Small intestine (tissue), 16 donors: ENCODE measurements at places on chromosomes 7 and 10. TPM values are rescaled to one million over a fixed set of nuclear protein-coding genes. Genes with fewer than 3 reads are reported as not detected.

DNA sequence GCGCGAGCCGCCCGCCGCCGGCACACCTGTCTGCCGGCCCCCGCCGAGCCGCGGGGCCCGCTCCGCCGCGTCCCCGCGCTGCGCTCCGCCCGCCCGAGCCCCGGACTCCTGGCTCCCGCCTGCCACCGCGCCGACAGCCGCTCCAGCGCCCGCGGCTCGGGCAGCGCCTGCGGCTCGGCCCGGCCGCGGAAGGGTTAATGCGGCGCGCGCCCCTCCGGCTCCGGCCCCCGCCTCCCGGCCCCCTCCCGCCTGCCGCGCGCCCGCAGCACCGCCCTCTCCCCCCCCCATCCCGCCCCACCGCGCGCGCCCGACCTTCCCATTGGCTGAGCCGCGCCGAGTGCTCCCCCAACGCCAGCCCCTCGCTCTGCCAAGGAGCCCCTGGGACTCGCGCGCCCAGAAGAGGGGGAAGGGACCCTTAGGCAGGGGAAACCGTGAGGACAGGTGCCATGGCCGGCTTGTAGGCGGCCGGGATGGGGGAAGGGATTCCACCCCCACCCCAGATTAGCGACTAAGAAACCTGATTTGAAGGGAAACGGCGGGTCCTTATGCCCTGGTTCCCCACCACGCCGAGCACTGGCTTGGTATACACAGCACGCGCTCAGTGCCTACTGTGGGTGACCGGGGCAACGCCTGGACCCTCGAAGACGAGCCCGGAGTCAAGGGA, at the start of gene KCNH2:
KCNH2 (minus strand) TSS at position 196 of the 664 bp plus-strand sequence. CDS start 408 bp downstream, outside the sequence.
- no peak for DNase-seq

The CHAT gene
- 0.85 TPM for polyA plus RNA-seq

DNA sequence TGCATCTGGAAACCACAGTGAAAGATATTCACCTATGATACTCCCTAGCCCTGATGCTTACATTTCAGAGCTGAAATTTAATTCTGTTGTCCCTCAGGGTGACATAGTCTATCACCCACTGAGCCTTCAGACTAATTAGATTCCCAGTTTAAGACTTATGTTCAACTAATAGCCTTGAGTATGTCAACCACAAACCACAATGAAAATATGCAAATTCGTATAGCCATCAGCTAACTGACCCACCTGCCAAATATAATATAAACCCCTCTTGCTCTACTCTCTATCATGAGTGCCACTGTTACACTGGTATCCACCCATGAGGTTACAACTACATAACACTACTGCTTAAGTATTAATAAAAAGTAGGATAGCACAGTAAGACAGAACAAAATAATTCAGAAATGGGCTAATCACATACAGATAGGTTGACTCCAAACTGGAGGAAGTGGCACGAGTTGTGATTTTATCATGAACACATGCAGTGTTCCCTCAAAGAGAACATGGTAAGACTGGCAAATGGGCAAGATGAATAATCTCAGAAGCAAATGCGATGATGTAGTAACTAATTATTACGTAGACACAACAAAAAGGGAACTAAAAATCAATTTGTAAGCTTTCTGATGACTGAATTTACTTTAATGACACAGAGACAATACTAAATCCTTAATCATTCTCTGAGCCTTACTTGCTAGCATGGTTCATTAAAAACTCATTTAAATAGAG, 290.6 kb downstream of the PARD3 start:
- no peak for DNase-seq

DNA sequence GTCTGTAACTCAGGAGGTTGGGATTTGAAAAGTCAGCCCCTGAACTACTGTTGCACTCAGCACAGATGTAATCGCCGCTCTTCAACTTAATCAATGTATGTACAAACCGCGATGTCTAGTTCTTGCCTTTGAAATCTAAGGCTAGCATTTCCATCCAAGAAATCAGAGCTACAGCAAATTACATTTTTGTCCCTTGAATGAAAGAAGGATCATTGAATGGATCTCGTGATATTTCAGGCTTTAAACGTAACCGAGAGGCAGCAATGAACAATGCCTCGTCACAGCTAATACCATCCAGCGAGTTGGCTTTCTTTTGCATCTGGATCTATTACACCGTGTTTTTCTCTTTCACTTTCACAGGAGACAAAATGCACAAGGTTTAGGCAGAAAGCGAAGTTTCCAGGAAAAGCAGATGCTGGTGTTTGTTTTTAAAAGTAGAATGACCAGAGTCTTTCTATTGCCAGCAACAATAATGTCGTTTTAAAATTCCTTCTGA, 5.5 kb downstream of the SKIDA1 start:
- peak; percentile 20 for DNase-seq

DNA sequence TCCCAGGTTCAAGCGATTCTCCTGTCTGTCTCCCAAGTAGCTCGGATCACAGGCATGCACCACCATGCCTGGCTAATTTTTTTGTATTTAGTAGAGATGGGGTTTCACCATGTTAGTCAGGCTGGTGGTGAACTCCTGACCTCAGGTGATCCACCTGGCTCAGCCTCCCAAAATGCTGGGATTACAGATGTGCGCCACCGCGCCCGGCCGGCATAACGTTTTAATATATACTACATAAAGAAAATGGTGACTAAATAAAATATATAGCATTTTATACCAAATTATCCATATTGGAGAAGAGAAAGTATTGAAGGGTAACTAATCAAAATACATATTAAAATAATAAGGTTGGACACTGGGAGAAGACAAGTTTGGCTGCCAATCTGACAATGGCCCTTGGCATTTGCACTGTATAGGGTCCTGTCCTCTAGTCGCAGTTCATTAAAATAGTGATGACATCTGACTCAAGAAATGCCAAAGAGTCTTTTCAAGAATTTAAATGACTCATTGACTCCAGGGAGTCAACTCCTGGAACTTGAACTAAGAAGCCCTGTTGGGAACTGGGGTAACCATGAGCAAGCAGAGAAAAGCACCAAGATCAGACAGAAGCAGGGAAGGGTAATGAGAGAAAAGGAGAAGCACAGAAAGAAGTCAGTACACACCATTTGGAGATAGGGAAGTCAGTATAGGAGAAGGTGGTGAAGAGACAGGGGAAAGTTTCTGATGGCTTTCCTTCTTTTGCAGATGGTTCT, 91.1 kb downstream of the CH25H start:
- DNase-seq, result no peak

DNA sequence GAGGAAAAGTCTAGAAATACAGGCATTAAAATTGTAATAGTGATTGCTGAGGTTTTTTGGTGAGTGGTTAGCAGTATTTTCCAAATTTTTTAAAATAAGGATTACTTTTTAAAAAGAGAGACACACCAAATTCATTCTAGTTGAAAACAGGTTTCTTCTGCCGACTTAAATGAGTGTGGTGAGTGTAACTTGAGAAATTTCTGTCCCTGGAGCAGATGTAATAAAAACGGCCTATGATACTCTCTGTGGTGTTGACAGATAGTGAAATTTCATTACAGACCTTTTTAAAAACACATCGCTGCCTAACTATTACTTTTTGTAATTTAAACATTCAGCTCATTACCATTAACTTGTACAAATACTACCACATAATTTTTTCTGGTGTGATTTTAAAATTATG, 90.1 kb downstream of the CYP51A1 start:
- no peak for DNase-seq

DNA sequence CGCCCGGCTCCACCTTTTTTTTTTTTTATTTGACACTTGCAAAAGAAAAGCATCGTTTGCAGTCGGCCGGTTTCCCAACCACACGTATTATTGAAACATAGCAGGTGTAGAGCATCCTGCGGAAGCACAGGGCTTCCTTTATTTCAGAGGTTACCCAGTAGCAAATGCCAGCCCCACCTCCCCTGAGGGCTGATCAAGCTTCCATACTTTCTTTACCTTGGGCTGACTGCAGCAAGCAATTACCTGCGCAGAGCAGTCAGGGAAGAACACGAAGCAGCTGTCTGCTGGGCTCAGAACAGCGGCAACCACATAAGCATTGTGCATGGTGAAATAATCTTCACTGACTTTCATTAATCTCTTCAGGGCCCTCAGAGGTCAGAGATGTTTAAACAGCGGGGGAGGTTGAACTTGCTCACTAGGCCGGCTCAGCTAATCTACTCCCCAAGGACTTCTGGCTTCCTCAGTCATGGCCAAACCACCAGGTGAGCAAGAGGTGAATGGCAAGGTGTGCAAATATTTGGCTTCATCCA, 784.7 kb upstream of the AUTS2 start:
- peak; percentile 7 for DNase-seq

DNA sequence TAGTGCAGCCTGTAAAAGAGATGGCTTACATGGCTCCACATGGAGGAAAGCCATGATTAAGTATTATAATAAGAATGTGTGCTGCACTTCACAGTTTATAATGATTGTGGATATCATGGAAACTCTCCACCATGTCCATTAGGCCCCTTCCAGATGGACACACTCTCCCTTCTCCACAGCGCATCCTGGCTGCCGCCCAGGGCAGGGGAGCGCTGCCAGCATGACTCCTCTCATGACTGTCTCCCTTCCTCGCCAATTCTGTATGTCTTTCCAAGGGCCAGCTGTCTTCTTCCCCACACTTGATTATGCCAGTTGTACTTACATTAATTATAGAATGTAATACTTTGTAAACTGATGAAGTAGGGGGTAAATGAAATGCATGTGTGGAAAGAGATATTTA, 259.3 kb upstream of the TMEM72 start:
- no peak for DNase-seq

GRCh38 chr10:75547391-75548298, 116.2 kb downstream of the LRMDA start:
- no peak for DNase-seq

The PRKAG2 gene
- 43.7 TPM for polyA plus RNA-seq

The PRXL2A gene
- polyA plus RNA-seq, result 55.2 TPM

The THNSL1 gene
- polyA plus RNA-seq, result 3.5 TPM

DNA sequence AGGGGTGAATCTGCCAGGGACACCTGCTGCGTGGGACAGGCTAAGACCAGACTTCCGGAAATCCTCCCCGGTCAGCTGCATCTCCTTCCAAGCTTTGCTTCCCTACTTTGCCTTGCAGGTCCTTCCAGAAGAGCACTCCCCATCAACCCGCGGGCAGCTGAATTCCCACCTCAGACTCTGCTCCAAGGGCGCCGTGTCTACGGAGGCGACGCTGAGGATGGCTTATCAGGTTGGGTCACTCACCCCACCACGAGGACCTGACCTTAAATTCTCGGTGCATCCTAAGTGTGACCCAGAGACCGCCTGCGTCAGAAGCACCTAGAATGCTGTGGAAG, 78.9 kb upstream of the KMT2C start:
- DNase-seq, result no peak

DNA sequence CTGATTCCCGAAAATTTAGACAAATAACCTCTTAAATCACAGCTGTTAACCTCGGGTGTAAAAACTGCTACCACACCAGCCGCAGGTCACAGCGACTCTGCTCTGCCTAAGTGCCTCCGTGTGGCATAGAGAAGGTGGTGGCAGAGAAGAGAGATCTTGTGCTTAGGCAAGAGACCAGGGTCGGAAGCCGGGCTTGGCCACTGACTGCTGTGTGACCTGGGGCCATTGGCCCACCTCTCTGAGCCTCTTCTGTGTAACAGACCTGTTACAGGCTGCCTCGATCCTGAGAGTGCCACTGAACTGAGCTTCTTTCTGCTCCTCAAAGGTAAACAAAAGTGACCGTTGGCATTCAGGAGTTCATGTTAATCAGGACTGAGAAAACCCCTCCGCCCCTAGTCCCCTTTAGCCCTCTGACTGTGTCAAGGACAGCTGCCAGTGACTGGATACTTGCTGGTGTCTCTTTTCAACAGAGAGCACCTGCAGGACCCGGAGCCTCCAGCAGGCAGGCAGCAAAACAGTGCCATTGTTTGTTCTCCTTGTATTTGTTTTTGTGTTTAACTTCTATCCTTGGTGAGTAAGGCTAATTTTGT, 36.5 kb downstream of the ZMIZ1 start:
- no peak for DNase-seq

GRCh38 chr10:109504401-109504800, 418.9 kb downstream of the XPNPEP1 start:
- DNase-seq, result no peak

DNA sequence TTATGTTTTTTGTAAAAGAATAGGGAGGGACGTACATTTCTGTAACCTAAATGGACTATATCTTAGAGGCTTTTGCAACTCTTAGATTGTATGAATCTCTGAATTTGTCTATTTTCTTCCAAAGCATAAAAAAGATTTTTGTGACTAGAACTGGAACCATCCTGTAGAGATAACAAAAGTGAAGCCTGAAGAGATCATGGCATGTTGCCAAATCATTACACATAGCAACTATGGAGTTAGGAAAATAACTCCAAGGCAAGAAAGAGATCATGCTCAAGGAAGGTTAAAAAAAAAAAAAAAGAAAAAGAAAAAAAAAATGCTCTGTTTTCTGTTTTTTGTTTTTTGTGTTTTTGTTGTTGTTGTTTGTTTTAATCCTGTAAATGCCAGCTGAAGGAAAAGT, 567.7 kb upstream of the ZWINT start:
- DNase-seq, result no peak

- no peak for DNase-seq
Measured at GRCh38 chr10:119747940-119748339, 22.1 kb downstream of the INPP5F start.

- DNase-seq, result no peak
Measured at GRCh38 chr10:101752241-101752640, 23.7 kb downstream of the FGF8 start.

DNA sequence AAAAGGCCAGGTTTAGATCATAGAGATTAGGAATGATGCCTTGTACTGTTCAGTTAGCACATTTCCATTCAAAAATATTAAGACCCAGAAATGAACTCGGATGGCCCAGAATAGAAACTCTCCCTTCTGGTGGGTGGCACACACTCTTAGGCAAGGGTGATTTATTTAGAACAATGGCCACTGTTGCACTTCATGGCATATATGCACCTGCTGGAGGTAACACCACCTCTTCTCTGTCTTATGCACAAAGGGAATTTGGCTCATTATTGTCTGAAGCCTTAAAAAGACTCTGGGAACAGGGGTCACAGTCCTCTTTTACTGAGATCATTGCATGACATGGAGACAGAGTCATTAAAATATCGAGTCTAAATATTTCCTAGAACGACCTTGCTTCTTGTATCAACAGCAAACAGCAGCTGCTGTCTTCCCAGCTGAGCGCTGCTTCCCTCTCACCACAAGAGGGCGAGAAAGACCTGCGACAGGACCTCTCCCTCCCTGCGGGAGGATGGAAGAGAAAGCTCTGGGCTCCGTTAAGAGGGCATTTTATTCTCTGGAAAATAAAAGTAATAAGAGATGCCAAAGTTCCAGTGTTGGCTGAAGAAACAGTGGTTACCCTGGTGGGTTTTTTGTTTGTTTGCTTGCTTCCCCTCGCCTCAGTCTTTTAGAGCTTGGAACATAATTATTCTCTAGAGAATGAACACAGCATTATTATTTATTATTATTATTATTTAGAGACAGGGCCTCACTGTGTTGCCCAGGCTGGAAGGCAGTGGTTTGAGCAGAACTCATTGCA, 13.5 kb upstream of the BAMBI start:
- DNase-seq, result peak; percentile 79

The ST8SIA6 gene
- polyA plus RNA-seq, result not detected

The SORCS1 gene
- polyA plus RNA-seq, result 1.3 TPM

The TEX47 gene
- polyA plus RNA-seq, result not detected

- DNase-seq, result no peak
Measured at GRCh38 chr7:127239814-127240213, 12.9 kb downstream of the GRM8 start.

The SPDYE2 gene
- 2.9 TPM for polyA plus RNA-seq

The CTBP2 gene
- 45.6 TPM for polyA plus RNA-seq

The CTAGE15 gene
- 5.0 TPM for polyA plus RNA-seq

The NPC1L1 gene
- polyA plus RNA-seq, result 71.9 TPM

GRCh38 chr7:101882595-101883564, 65.5 kb downstream of the CUX1 start:
- peak; percentile 91 for DNase-seq
